CD4-positive, alpha-beta T cell treated with Interleukin-4 for 1 hour (primary cell): ENCODE measurements at places on chromosomes 5 and 9.

- DNase-seq, result no peak
Observed at GRCh38 chr9:98415782-98416181, 160.3 kb upstream of the TBC1D2 start.

- DNase-seq, result no peak
Observed at GRCh38 chr9:97689401-97690180, 7.5 kb downstream of the XPA start.

GRCh38 chr9:125646217-125646616 lies 60.8 kb downstream of the MAPKAP1 start:
- DNase-seq, result no peak

DNA sequence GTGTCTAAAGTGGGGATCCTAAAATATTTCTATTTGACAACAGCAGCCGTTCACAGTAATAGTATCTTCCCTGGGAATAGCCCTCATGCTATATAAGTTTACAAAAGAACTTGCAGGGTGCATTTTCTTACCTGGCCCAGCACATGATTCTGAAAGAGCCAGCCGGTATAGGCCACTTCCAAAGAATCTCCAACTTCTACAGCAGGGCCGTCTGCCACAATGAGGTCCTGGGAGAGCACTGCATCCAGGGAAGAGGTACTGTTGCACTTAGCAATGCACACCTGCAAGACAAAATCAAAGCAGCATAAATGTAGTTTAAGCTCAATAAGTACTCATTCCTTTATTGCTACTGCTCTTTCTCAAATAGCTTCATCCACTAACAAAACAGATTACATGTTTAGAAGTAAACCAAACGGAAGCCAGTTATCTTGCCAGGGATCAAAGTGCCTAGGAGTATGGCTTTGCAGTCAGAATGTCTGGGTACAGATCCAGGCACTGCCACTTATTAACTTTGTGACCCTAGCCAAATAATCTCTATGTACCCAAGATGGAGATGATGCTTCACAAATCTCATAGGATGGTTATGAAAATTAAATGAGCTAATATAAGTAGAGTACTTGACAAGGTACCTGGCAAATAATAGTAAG lies 21.3 kb downstream of the FKBP15 start:
- DNase-seq, result no peak

- DNase-seq, result no peak
Observed at GRCh38 chr5:122054266-122054665, 23.8 kb downstream of the LOX start.

GRCh38 chr9:6938447-6938846 lies 180.7 kb downstream of the KDM4C start:
- DNase-seq, result no peak

- peak; percentile 20 for DNase-seq
Observed at GRCh38 chr9:6632516-6633183, 12.9 kb downstream of the GLDC start.

GRCh38 chr9:11414241-11414640 lies 801.4 kb upstream of the PTPRD start:
- DNase-seq, result no peak

- DNase-seq, result no peak
Observed at GRCh38 chr5:200985-201384, 9.7 kb downstream of the LRRC14B start.

GRCh38 chr5:126961128-126961527 lies 69.2 kb downstream of the MARCHF3 start:
- no peak for DNase-seq

GRCh38 chr5:1252681-1253080 lies 27.5 kb downstream of the SLC6A18 start:
- no peak for DNase-seq

DNA sequence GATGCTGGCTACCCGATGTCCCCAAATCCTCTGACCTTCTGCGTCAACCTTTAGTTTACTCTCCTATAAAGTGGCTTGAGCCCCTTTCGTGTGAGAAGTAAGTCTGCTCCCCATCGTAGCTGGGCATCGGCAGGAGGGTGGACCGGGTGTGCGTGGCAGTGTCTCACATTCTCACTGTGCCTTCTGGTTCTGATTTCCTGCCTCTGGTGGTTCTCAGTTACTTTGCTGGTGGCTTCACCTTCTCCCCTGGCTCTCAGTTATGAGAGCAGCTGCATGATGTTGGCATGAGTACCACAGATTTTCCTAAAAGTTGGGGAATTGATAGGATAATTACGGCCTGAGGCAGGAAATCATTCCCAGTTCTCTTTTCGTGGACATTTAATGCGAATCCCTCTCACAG lies 47.0 kb upstream of the RPS23 start:
- no peak for DNase-seq

GRCh38 chr9:13049223-13049622 lies 230.3 kb downstream of the MPDZ start:
- DNase-seq, result no peak

DNA sequence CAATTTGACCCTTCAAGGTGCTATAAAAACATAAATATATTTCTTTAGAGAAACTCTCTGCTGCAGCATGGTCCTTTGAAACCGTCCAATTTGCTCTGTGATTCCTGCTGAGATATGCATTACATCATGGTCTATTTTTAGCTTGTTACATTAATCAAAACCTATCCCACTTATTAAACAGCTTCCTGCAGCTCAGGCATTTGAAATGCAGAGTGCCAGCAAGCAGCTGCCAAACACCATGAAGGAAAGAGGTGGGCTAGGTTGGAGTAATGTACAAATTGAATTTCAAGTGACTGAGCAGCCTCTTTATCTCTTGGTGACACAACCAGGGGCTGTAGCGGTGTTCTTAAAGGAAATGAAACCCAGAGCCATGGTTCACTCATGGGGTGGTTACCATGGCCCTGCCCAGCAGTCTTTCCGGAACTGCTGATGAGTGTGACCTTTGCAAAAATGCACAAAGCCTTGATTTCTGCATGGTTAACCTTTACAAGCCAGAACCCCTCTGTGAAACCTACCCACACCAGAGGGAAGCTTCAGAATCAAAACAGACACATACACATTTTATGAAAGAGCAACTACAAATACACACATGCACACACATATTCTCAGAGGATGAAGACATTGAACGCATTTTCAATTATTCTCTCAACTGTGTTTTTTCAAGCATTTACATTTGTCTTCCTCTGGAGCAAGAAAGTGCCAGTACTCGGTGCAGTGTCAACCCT lies 155.8 kb upstream of the ZNF608 start:
- DNase-seq, result peak; percentile 60

- DNase-seq, result no peak
Observed at GRCh38 chr5:36363101-36363500, 61.4 kb upstream of the RANBP3L start.

DNA sequence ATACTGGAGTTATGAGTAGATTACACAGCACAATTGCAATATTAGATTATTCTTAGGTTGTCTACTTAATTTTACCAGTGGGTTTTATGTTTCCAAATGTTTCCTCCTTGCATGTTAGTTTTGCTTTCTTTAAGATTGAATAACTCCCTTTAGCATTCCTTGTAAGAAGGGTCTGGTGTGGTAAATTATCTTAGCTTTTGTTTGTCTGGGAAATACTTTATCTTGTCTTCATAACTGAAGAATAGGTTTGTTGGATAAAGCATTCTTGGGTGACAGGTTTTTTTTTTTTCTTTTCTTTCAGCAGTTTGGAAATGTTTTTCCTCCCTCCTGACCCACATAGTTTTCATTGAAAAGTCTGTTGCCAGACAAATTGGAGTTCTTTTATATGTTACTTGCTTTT lies 531.1 kb downstream of the ANXA1 start:
- no peak for DNase-seq

GRCh38 chr9:136093995-136094881 lies 851 bp downstream of the NACC2 start:
- peak; percentile 57 for DNase-seq

DNA sequence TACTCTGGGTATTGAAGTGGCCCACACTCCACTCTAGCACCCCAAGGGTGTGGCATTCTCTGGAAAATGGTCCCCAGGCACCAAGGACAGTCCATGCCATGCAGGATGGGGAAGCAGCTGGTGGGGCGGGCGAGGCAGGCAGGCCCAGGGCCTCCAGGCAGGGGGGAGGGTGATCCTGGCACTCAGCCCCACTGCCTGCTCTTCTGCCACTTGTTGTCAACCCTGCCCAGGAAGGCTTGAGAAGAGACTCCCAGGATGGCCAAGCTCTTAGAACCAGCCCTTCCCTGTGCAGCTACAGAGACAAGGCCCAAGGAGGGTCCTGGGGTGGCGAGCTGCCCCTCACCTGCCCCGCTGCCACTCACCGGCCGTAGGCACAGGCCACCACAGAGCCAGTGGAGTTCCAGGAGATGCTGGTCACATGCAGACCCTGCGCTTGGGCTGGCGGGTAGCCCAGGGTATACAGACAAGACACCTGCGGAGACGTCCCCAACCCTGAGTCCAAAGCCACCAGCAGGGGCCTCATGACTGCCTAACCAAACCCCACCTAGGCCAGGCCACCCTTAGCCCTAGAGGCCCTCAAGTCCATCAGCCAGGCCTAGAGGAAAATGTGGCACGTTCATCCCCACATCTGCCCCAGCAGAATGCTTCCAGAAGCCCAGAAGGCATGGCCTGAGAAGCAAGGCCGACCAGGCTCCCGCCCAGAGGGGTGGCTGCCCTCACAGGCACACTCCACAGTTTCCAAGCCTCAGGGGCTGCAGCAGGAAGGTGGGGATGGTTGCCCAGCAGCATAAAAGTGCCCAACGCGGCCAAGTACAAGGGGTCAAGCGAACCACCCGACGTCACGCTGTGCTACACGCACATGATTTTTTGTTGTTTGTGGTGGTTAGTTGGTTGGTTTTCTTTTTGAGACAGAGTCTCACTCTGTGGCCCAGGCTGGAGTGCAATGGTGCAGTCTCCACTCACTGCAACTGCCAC lies 19.8 kb downstream of the DYNC2I2 start:
- DNase-seq, result no peak

GRCh38 chr5:149177339-149177843 lies 36.1 kb downstream of the ABLIM3 start:
- no peak for DNase-seq

DNA sequence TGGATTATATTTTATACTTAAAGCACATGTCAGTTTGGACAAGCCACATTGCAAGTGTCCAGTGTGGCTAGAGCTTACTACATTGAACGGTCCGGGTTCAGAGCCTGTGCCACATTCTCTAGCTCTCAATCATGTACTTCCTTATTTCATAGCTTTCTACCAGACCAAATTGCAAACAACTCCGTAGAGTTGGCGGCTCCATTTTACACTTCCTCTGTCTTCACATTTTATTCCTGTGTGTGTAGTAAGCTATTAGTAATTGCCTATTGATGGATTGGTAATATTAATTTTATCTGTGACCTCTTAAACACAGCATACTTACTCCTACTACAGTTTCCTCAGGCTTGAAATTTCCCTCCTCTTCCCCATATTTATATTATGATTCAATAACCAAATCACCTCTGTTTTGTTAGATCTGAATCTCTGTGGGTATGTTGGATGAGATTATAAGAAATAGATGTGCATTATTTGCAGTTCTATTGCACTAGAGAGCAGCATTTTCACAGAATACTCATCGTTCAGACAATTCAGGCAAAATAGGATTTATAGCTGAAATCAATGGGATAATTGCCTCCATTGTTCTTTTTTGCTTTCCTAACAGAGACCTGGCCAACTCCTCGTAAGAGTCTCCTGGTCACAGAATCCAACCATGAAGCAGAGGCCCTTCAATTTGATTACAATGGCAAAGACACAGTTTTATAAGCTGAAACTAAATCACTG lies 29.0 kb upstream of the C9orf72 start:
- DNase-seq, result no peak

DNA sequence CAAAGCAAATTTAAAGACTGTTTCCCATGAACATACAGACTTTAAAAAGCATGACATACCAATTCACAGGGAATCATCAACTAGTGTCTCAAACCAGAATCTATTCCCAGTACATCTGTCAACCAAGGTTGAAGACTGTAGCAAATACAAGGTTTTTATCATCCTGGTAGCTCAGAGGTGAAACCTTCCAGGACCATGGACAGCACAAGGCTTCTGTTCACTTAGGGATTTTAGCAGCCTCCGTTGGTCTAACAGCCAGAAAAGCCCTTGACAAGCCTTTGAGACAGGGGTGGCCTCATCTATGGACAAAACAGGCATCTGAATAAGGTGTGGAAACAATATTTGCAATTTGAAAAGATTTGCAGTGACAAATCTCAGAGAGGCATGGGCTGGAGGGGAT lies 119.0 kb downstream of the TRIM32 start:
- DNase-seq, result no peak

- DNase-seq, result peak; percentile 54
Observed at GRCh38 chr5:37248970-37249814, at the start of gene CPLANE1. TSS of gene CPLANE1 (minus strand) at chr5:37249376. CDS start at chr5:37247698, 1,678 bp downstream.

DNA sequence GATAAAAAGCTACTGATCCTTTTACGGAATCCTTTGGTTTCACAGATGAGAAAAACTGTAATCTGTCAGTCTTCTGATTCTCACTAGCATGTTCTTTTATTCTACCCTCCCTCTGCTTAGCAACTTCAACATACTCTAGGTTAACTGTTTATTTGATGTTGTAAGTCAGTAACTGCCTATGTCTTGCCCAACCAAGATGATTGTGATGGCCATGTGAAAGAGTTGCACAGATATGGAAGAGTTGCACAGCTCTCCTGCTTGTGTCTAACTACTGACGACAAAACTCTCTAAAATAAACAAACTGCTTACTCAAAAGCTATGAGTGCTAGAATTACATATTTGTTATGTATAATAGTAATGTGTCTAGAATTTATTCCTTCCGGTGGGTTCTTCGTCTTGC lies 227.3 kb upstream of the DAB2 start:
- DNase-seq, result no peak

GRCh38 chr9:8962084-8962483 lies 1162.5 kb upstream of the DMAC1 start:
- no peak for DNase-seq

DNA sequence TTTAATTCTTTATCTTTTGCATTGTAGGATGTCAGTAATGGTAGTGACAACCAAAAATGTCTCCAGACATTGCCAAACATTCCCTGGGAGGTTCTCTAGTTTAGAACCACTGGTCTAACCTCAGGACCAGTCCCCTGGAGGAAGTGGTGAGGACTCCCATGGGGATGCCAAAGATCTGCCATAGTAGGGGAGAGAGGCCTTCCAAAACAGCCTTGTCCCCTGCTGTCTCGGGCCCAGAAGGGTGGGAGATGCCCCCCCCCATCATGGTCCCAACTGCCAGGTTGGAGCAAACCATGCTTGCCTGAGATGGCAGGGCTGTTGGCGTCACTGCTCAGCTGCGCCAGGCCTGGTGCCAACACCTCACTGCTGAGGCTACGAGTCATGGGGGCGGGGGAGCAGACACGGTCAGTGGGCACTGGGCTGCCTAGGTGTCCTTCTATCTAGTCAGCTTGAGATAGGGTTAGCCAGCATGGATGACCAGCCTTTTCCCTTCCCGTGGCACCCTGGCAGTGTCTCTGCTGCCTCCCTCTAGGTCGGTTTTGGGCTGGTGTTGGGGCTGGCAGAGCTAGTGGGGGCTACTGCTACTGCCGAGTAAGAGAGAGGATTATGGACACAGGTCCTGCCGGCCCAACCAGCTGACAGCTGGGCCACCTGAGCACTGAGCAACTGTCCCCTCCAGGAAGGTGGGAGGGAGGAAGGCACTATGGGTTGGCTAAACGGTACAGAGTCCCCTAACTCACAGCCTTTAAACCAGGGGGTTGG lies 8.3 kb upstream of the CXXC5 start:
- DNase-seq, result peak; percentile 6

- DNase-seq, result no peak
Observed at GRCh38 chr5:39761199-39761950, 336.6 kb upstream of the DAB2 start.
